T-helper 2 cell (primary cell): ENCODE measurements at places on chromosomes 3 and 15.

DNA sequence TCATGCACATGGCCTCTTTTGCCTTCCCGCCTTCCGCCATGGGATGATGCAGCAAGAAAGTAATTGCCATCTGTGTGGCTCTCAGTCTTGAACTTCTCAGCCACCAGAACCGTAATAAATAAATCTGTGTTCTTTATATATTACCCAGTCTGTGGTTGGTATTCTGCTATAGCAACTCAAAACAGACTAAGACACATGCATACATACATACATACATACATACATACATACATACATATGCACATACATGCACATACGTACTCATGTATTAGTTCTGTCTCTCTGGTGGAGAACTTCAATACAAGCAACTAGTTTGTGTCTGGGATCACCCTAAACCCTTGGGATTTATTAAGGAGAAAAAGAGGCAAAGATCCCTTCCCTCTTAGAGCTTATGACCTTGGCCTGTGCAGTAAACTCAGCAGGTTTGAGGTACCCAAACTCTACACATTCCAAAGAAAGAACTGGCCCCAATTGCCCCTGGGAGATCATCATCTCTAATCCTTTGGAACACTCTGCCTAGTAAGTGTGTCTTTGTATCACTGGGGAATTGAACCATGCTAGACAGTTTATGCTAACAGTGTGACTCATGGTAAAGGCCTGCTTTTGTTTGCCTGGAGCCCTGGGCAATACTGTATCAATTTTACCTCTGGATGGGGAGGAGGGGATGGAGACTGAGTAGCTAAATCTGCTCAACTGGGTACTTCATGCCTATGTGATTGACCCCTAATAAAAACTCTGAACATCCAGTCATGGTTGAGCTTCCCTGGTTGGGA is 115.6 kb upstream of the LMCD1 start:
- DNase-seq = no peak

DNA sequence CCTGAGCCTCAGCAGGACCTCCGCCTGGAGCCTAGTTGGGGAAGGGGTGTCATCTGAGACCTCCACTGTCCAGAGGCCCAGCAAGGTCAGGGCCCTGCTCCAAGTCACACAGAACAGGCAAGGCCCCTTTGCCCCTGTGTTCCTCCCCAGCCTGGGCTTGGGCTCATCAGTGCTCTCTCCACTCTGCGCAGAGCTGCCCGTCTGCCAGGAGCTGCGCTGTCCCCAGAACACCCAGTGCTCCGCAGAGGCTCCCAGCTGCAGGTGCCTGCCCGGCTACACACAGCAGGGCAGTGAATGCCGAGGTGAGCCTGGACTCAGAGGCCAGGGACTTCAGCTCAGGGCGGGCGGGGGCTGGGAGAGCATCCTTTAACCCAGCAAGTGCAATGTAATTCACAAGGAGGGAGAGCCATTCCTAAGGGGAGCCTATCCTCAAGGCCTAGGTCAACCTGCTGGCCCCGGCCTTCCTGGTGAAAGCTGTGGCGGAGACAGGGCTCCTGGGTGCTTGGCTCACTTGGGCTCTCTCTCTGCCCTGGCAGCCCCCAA is 7.7 kb downstream of the STAB1 start:
- DNase-seq = no peak

DNA sequence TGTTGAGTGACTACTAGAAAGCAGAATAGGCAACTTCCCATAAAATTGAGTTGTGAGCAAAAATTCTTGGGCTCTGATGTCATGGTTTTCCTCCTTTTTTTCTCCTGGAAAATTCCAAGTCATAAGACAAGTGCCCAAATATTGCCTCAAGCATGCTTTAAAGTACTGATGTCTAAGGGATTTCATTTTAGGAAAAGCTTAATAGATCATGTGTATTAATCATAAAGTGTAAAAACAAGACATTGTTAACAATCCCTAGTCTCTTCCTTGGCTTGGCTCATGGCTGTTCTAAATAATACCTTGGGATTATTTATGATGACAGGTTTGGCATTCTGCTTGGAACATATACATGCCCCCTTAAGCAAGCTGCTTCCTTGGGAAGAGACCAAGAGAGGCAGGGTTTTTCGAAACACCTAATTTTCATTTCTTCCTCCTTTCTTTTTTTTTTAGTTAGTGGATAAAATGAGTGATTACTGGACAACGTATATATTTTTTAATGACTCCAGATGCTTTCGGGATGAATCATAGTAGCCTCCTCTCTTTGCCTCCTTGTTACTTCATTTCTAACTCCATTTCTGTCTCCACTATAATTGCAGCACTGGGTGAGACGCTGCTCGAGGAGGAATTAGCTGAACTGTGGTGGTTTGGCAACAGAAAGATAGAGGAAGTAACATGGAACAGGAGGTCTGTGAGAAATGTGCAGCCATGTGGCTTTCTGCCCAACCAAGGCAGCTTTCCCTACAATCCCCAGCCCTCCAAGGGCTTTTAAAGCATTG is 104.9 kb downstream of the TPRG1 start:
- no peak for DNase-seq

GRCh38 chr3:414063-414462 is 217.5 kb downstream of the CHL1 start:
- DNase-seq = no peak

GRCh38 chr3:180036092-180036670 is 556 bp downstream of the PEX5L start:
- no peak for DNase-seq

DNA sequence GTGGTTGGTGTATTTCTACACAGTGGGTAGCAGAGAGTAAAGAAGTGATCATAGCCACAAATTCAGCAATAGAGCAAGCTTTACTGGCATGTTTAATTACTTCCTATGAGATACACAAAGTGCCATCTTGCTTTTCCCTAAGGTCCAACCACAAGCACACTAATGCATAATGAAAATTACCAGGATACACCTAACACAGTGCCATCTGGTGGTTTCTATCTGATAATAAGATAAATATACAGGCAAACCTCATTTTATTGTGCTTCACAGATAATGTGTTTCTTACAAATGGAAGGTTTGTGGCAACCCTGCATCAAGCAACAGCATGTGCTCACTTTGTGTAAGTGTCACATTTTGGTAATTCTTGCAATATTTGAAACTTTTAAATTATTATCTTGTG is 223.0 kb downstream of the NSUN3 start:
- DNase-seq = no peak

- DNase-seq = no peak
Measured at GRCh38 chr3:191240486-191240885, 41.4 kb downstream of the OSTN start.
